ENCODE measurements at places on chromosomes 2 and 18. TPM values are rescaled to one million over a fixed set of nuclear protein-coding genes. Genes with fewer than 3 reads are reported as not detected.

The FNDC4 gene
- total RNA-seq = 1.7 TPM

The CMPK2 gene
- 6.5 TPM for total RNA-seq

The ANKRD30B gene
- 0.51 TPM for total RNA-seq

- peak; percentile 81 for DNase-seq
Observed at GRCh38 chr2:112582314-112582746, 2.1 kb upstream of the CHCHD5 start.

The RTP5 gene
- total RNA-seq = not detected

DNA sequence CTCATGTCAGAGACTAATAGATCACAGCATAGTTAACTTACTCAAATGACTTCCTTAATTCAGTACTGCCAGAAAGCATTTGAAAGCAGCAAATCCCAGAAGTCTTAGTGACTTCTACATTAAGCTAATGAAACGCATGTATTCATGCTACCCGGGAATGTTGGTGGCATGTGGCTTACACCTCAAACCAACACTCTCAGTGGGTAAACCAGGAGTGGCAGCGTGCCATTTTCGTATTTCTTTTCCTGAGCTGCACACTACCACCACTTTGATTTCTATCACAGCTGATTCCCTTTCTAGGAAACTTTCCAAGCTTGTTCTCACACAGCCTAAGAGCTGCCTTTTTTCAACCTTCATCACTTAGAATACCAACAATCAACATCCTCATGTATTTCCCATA lies 646.6 kb downstream of the NRXN1 start:
- DNase-seq = no peak

The GAL3ST2 gene
- total RNA-seq = not detected

The DOK6 gene
- total RNA-seq = not detected

The RETSAT gene
- total RNA-seq = 39.1 TPM
